ENCODE measurements at places on chromosomes 3 and 15. TPM values are rescaled to one million over a fixed set of nuclear protein-coding genes. Genes with fewer than 3 reads are reported as not detected.

- no peaks in the 10 kb centered on the region for H3K27me3 ChIP-seq
- H3K36me3 ChIP-seq: no peaks in the 10 kb centered on the region
- no peaks in the 10 kb centered on the region for H3K4me1 ChIP-seq
- H3K4me3 ChIP-seq: no peak overlapping the region
- H3K27ac ChIP-seq: no peak overlapping the region
Observed at GRCh38 chr3:63493101-63493500, 159.4 kb upstream of the SNTN start.

The ADIPOQ gene
- not detected for total RNA-seq

DNA sequence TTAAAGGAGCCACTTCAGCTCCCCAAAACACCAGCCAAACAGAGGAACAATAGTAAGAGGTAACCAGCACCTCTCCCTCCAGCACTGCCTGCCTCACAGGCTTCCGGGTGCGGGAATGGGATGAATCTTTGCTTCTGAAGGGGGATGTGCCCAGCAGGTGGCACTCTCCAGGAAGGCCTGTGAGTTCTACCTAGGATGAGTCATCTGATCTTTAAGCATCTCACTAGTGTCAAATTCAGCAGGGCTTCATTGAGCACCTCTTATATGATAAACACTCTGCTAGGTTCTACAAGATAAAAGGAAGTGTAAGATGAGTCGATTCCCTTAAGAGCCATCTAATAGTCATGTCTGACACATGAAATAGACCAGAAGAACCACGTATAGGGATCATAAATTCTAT, 237.4 kb upstream of the UMPS start:
- no peaks in the 10 kb centered on the region for H3K36me3 ChIP-seq
- H3K27ac ChIP-seq: no peak overlapping the region
- H3K4me1 ChIP-seq: peaks cover 12% of the 10 kb centered on the region
- H3K27me3 ChIP-seq: peaks cover 3% of the 10 kb centered on the region
- DNase-seq: peak; percentile 36
- no peak overlapping the region for H3K4me3 ChIP-seq

- no peaks in the 10 kb centered on the region for H3K27me3 ChIP-seq
- peaks cover 12% of the 10 kb centered on the region for H3K4me1 ChIP-seq
- H3K4me3 ChIP-seq: no peak overlapping the region
- H3K27ac ChIP-seq: peak overlapping the region; percentile 85
- peak; percentile 66 for DNase-seq
- H3K36me3 ChIP-seq: peaks cover 43% of the 10 kb centered on the region
Observed at GRCh38 chr3:197516517-197516889, 39.3 kb downstream of the BDH1 start.

The SEMA5B gene
- total RNA-seq: not detected

The NDUFB5 gene
- 147 TPM for total RNA-seq

DNA sequence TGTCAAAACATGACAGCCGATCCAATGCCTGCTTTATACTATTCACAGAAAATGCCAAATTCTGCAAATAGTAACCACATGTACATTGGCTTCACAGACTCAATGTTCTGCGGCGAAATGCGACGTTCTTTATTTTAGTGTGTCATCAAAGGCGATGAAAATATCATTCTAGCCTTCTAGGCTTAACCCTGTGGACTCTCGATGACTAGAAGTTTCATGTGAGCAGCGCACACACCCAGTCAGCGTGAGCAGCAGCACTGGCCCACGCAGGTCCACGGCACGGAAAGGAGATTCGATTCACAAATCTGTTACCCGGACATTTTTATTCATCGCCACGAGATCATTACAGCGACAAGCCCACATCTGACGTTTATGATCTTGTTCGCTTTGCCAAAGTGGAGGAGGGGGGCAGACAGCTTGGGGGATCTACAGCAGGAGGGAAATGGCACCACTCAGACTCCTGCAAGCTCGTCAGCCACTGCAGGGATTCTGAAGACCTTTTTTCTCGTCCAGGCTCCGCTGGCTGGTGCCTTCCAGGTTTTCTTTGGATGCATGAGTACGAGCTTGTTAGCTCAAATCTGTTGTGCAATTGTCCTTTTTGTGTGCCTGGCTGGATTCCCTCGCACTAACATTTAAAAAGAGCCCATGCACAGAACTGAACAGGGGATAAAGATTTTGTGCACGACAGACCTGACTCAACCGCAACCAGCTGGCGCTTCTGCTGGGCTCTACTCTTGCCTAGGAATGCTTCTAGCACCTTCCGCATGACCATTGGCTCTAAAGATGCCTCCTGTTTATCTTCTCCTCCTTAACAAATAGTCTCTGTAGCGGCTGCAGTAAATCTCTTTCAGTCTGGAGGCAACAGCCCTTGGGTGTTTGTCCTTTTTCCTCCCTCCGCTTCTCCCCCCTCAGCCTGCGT, 938.4 kb downstream of the MCTP2 start:
- DNase-seq: no peak
- no peak overlapping the region for H3K27ac ChIP-seq
- no peaks in the 10 kb centered on the region for H3K4me1 ChIP-seq
- no peak overlapping the region for H3K4me3 ChIP-seq
- H3K27me3 ChIP-seq: no peaks in the 10 kb centered on the region
- H3K36me3 ChIP-seq: no peaks in the 10 kb centered on the region

All from activated CD4-positive, alpha-beta memory T cell treated with anti-CD3 and anti-CD28 coated beads for 36 hours (primary cell).